Right lobe of liver (tissue), 6 donors: ENCODE measurements at places on chromosomes 6 and 20.
A peak's percentile ranks its signal among the peaks of the same experiment; 100 is the strongest.

DNA sequence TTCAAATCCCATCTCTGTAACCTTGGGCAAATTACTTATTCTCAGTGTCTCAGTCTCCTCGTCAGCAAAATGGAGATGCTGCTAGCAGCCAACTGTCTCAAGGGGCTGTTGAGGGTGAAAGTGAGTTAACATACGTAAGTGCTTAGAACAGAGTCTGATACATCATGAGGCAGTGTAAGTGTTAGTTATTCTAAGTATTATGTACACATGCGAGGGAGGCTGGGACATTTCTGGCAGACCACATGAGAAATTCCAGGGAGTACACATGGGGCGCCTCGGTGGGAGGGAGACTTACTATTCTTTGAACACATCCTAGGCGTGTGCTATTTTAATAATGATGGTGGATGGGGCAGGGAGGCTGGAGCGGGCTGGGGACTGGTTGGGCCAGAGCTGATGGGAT, 99.1 kb downstream of the DLGAP4 start:
- no peak for DNase-seq

- no peak for DNase-seq
Observed at GRCh38 chr20:8569766-8570165, 437.7 kb downstream of the PLCB1 start.

GRCh38 chr6:27241443-27241842, 6.1 kb upstream of the PRSS16 start:
- no peak for DNase-seq

GRCh38 chr6:72245565-72245964, 359.2 kb downstream of the RIMS1 start:
- no peak for DNase-seq

GRCh38 chr6:163354085-163354484, 60.4 kb upstream of the QKI start:
- DNase-seq = no peak

- peak; percentile 94 for DNase-seq
Observed at GRCh38 chr6:151044465-151045441, 179.3 kb downstream of the MTHFD1L start.

GRCh38 chr20:43564993-43565757, 6.3 kb downstream of the SGK2 start:
- DNase-seq = no peak

DNA sequence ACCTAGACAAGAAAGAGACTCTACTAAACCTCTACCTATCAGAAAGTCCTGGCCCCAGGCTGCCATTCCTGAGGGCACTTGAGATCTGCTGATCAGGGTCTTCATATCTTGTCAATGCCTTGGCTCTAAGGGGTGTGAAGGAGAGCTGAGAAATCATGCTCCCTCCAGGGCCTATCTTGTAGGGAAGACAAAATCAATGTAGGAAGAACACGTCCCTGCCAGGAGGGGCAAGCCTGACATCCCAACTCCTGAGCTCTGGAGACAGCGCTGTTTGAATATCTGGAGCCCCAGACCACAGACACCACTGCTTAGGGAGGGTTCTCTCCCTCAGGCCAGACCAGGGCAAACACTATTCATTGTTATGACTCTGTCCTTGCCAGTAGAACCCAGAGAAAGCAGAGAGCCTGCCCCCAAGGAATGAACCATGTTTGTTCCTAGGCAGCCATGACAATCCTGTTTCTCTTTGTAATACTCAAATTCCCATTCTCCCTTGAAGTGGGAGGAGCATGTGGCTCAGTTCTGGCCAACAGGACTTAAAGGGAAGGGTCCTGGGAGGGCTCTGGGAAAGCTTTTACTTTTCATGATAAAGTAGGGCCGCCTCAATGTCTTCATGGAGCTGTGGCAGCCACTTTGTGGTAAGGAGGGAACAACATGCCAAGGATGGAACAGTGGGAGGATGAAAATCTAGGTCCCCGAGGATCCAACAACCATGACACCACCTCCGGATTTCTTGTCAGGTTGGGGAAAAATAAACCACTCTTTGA, 1.8 kb upstream of the FASTKD5 start:
- DNase-seq = no peak

- DNase-seq = no peak
Observed at GRCh38 chr6:35185302-35185681, 28.5 kb upstream of the SCUBE3 start.

DNA sequence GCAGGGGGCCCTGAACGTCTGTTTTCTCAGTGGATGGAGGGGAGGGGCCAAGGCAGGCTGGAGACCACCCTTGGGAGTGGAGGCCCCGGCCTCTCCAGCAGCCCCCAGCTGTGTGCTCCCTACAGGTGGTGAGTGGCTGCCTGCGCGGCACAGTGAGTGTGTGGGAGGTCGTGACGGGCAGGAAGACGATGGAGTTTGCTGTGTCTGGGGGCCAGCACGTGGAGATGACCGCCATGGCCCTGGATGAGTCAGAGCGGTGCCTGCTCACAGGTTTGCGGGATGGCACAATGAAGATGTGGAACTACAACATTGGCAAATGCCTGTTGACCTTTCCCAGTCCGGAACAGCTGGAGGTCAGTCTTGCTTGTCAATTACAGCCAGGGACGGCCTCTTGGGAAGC, 52.6 kb downstream of the EFCAB8 start:
- no peak for DNase-seq

GRCh38 chr20:50027611-50028105, 44.9 kb downstream of the SNAI1 start:
- peak; percentile 71 for DNase-seq

- DNase-seq = no peak
Observed at GRCh38 chr6:158680481-158680880, 30.6 kb downstream of the SYTL3 start.

DNA sequence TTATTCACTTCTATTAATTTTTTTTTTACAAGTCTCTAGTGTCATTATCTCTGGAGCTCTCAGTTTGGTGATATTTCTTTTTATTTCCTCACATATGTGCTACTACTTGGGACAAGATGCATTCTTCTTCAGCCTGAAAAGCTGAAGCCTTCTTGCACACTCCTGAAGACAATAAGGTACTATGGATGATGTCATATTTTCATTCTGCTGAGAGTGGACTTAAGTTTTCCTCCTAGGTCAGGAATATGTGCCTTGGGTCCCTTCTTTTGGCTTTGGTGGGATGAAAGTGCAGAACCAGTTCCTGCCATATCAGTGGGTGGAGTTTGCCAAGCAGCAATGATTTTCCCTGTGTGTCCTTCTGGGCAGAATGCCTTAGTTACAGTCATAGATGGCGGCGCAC, 188.7 kb upstream of the EYA4 start:
- no peak for DNase-seq

- no peak for DNase-seq
Observed at GRCh38 chr6:52635049-52635577, 35.8 kb upstream of the TMEM14A start.

- DNase-seq = peak; percentile 94
Observed at GRCh38 chr20:62652041-62652893, 10.0 kb downstream of the SLCO4A1 start.
